ENCODE measurements at places on chromosomes 1 and 21. TPM values are rescaled to one million over a fixed set of nuclear protein-coding genes. Genes with fewer than 3 reads are reported as not detected.

Gene GJA9
- total RNA-seq, result not detected

Gene C1orf87
- total RNA-seq, result not detected

Gene PPIAL4G
- total RNA-seq, result not detected

Gene KCNA2
- total RNA-seq, result under 0.01 TPM

Gene TRAF5
- total RNA-seq, result 6.5 TPM

Gene DISP3
- not detected for total RNA-seq

Gene ATP1A4
- total RNA-seq, result not detected

Gene PIGM
- total RNA-seq, result 2.8 TPM

Gene NEXN
- total RNA-seq, result 9.1 TPM

Gene FCRL2
- not detected for total RNA-seq

Gene PROK1
- total RNA-seq, result not detected

Gene MASP2
- not detected for total RNA-seq

Gene GJC2
- 4.7 TPM for total RNA-seq

Gene CHIT1
- total RNA-seq, result not detected

Gene SMCP
- total RNA-seq, result not detected

Gene OR10Z1
- total RNA-seq, result not detected

Gene LAX1
- 0.09 TPM for total RNA-seq
